ENCODE measurements at places on chromosomes 1 and 21. TPM values are rescaled to one million over a fixed set of nuclear protein-coding genes. Genes with fewer than 3 reads are reported as not detected.

The SPATA46 gene
- polyA plus RNA-seq = 0.13 TPM

The HUNK gene
- polyA plus RNA-seq = 5.0 TPM

The CELSR2 gene
- 3.3 TPM for polyA plus RNA-seq

The DNAJC28 gene
- polyA plus RNA-seq = 2.9 TPM

The RIPPLY3 gene
- 0.11 TPM for polyA plus RNA-seq

The HMGCL gene
- 21.8 TPM for polyA plus RNA-seq

The ALX3 gene
- polyA plus RNA-seq = not detected

The LORICRIN gene
- polyA plus RNA-seq = not detected

The DEPDC1 gene
- 7.1 TPM for polyA plus RNA-seq

The F13B gene
- not detected for polyA plus RNA-seq

The F5 gene
- polyA plus RNA-seq = 0.11 TPM

The NBPF8 gene
- polyA plus RNA-seq = 16.7 TPM

The KLF17 gene
- polyA plus RNA-seq = 0.13 TPM

The OR2T33 gene
- polyA plus RNA-seq = not detected

The TEX38 gene
- polyA plus RNA-seq = 0.27 TPM

The EVA1B gene
- polyA plus RNA-seq = 29.6 TPM

The EPHA8 gene
- polyA plus RNA-seq = 0.05 TPM

The PALMD gene
- 107 TPM for polyA plus RNA-seq

The OR4F16 gene
- polyA plus RNA-seq = not detected

The ERICH3 gene
- polyA plus RNA-seq = not detected

The MCOLN2 gene
- 0.16 TPM for polyA plus RNA-seq

The PBX1 gene
- polyA plus RNA-seq = 57.3 TPM

The RGS18 gene
- 0.95 TPM for polyA plus RNA-seq

The PCNT gene
- polyA plus RNA-seq = 66.6 TPM

The HORMAD1 gene
- polyA plus RNA-seq = 0.11 TPM

The FCRL6 gene
- polyA plus RNA-seq = 0.34 TPM

The AVPR1B gene
- 0.24 TPM for polyA plus RNA-seq

The OPRD1 gene
- polyA plus RNA-seq = 0.67 TPM

The CLDN19 gene
- 0.34 TPM for polyA plus RNA-seq

The RHEX gene
- 0.53 TPM for polyA plus RNA-seq

The FAM151A gene
- 0.34 TPM for polyA plus RNA-seq

The S100A7A gene
- not detected for polyA plus RNA-seq

The RGS7 gene
- not detected for polyA plus RNA-seq

The BRINP2 gene
- polyA plus RNA-seq = 0.35 TPM

The TFF2 gene
- polyA plus RNA-seq = not detected

The AMY2A gene
- polyA plus RNA-seq = not detected

The S100A14 gene
- polyA plus RNA-seq = 0.18 TPM

The KIRREL1 gene
- 25.4 TPM for polyA plus RNA-seq

The LIPI gene
- 0.19 TPM for polyA plus RNA-seq

The AQP10 gene
- polyA plus RNA-seq = not detected

The GPR3 gene
- 0.75 TPM for polyA plus RNA-seq

The TENT5C gene
- 2.8 TPM for polyA plus RNA-seq

The CNR2 gene
- polyA plus RNA-seq = 0.06 TPM

The IGSF3 gene
- polyA plus RNA-seq = 22.1 TPM

The XKR8 gene
- polyA plus RNA-seq = 7.8 TPM

All from forelimb muscle (tissue), 1 donor.